ENCODE measurements at places on chromosomes 3 and 15.

- DNase-seq: no peak
Observed at GRCh38 chr3:167913219-167913835, 177.8 kb downstream of the SERPINI1 start.

DNA sequence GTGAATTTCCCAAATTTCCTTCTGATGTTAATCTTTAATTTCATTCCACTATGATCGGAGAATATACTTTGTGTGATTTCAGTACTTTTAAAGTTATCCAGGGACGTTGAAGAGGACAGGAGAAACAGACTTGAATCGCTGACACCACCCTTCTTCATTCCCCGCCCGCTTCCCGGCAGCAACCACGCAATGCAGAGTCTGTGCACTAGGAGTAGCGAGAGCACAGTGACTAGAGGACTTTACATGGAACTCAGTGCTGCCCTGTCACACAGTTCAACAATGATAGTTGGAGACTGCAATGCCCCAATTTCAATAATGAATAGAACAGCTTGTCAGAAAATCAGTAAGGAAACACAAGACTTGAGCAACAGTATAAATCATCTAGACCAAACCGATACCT is 73.9 kb downstream of the RNF13 start:
- DNase-seq: no peak

DNA sequence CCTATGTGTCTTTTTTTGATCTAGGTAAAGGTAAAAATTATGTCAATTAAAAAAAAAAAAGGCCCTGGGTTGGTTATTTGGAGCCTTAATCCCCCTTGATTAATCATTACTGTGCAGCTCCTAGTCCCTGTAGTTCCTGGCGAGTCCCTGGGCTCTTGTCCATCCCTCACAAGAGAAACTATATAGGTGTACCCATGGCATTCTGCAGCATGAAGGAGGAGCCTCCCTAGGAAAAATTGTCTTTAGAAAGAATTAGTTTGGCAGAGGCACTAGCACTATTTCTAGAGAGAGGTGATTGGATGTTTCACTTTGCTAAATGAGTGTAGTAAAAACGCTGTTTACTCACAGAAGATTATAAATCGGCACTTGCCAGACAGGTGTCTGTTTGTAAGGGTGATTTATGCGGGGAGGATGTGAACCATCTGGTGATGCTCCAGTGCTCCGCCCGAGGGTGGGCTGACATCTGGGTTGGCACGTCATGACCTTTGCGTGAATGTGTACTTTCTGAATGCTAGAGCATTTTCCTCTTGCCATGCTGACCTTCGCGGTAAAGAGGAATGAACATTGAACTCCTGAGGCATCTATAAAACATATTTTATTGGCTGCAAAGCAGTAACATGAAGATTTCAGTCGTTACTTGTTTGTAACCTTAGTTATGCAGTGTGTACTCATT is 12.6 kb downstream of the PLCL2 start:
- peak; percentile 40 for DNase-seq

DNA sequence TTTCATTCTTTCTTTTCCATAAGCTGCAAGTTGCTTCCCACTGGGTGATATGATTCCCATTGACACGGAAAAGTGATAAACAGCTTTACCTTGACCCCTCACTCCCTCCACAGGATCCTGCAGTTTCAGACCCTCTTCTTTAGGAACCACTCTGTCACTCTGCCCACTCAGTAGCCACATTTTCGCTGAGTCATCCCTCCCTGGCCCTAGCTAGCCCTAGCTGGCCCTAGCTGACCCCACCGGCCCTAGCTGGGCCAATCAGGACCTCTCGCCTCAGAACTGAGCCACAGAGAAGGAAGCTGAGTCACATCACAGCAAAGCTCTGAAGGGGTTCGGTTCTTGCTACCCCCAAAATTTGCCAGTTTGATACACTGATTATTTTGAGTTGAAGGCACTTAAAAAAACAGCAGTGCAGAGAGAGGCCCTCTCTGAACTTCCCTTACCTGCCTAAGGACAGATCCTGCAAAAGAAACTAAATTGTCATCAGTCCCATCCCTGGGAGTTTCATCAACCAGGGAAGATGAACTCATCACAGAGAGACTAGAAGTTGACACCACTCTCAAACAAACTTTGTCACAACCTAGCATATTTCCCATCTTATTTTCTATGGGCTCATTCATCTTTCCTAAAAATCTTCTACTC is 233.5 kb upstream of the PROK2 start:
- no peak for DNase-seq

GRCh38 chr15:70633103-70633831 is 130.1 kb downstream of the UACA start:
- DNase-seq: no peak

Data from foreskin fibroblast (primary cell).